Retinal pigment epithelial cell (primary cell): ENCODE measurements at places on chromosomes 2 and 18.
A peak's percentile ranks its signal among the peaks of the same experiment; 100 is the strongest.

DNA sequence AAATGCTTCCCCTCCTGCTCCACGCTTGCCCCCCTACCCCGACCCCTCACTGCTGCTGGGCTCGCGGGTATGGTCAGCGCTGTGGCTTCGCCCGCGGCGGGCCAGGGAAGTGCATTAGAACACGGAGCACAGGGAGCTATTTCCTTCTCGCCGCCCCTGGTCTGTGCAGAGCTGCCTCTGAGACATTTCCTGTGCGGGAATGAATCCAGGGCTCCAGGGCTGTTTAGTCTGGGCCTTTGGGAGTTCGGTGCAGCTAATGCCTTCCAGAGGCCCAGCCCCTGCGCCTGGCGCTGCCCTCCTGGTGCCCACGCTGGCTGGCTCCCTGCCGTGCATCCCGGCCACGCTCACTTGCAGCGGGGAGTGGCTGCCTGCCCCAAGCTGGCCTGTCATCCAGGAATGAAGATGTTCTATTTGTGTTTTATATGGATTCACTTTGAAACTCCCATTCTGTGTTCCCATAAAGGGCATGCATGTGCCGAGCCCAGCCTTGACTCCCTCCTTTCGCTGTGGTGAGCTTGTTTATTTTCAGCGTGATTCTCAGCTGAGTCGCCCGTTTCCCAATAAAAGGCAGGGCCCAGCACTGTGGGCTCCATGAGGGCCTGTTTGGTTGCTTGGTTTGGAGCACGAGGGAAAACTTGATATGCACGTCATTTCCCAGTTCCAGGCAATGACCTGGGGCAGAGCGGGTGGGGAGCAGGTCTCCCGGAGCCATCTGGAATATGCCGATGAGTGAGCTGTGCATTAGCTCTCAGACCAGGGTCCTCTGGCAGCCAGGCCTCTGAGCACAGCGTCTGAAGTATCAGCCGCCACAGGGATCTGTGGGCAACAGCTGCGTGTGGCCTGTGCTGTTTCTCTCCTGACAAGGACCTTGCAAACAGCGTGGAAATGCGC, 42.7 kb downstream of the SH3RF3 start:
- no peak for DNase-seq

GRCh38 chr2:200363279-200363678, 56.8 kb downstream of the SPATS2L start:
- no peak for DNase-seq

GRCh38 chr2:98541906-98542305, 66.4 kb downstream of the COA5 start:
- DNase-seq: no peak

GRCh38 chr2:214389334-214389733, 21.5 kb upstream of the VWC2L start:
- DNase-seq: no peak

DNA sequence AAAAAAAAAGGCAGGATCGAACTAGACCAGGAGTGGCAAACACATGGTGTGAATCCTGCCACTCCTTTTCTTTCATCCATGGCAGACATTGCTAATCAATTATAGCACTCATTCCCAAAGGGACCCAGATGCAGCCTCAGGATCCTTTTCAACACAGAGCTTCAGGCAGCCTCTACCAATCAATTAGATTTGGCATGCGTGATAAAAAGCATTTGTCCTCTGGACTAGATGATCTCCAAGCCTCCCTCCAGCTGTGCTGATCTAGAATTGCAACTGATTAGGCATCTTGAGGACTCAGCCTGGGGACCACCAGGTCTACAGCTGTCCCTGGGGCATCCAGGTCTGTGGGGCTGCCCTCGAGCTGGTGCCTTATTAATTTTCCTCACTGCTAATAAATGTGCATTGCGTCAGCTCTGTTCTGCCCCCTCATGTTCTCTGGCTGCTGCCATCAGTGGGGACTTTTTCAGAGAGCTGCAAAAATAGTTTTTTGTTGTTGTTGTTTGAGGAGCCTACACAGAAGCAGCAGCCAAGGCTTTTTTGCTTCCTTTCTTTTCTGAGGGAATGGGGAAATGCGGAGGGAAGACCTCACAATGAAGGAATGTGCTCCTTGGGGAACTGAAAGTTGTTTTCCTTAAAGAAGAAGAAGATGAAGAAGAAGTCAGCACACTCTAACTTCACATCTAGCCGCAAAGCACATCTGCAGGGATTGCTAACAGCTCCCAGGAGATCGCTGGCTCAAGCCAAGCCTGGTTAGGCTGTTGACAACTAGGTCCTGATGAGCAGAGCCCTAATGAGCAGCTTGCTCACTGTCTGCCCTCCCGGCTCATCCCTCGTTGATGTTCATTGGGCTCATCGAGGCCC, 8.8 kb upstream of the ATOH8 start:
- DNase-seq: no peak

- no peak for DNase-seq
These were observed 2.9 kb upstream of the KCNG2 start for GRCh38 chr18:79794846-79795245.

DNA sequence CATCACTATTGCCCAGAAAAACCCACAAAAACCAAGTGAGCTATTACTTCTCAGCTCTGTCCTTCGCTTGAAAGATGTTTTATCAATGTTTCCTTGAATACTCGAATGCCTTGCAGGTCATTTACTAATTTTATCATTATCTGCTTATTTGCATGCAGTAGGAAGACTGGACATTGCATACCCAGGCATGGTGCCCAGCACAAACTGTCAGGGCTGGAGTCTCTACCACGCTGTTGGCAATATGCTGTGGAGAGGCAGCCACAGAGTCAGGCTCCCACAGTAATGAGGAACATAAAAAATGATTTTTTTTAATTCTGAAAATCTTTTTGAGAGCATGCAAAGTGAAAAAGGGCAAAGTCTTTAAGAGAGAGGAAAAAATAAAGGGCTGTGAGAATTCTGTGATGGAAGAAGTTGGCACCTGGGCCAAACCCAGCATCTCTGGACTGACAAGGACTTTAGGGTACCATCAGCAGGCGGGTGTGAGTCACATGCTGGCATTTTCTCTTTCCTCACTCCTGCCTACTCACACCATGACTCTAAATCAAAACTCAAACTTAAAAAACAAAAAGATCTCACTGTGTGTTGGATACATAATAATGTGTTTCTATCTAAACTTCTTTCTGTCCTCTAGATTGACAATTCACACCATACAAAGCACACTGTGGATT, 709.8 kb upstream of the FANCL start:
- DNase-seq: no peak

GRCh38 chr18:36394486-36394885, 97.0 kb downstream of the FHOD3 start:
- no peak for DNase-seq

- DNase-seq: no peak
These were observed 8.5 kb downstream of the ONECUT2 start for GRCh38 chr18:57443702-57444101.

- no peak for DNase-seq
These were observed 439 bp upstream of the PLEKHH2 start for GRCh38 chr2:43636621-43637020.

- DNase-seq: no peak
These were observed 173.7 kb downstream of the ASXL3 start for GRCh38 chr18:33751613-33752221.

DNA sequence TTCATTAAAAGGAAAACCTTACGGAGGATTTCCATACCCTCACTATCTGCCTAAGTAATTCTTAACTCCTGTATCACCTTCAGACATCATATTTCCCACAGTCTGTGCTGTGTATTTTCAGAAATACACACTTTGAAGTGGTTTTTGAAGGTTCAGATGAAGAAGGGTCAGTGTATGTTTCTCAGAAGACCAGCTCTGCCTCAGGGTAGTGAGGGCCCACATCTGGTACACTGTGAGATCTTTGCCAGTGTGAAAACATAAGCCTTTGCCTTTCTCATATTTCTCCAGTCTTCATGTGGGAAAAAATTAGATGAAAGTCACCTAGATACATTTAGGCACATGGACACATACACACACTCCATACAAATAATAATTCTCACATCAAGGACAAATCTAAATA, 408.4 kb downstream of the RIT2 start:
- DNase-seq: no peak

DNA sequence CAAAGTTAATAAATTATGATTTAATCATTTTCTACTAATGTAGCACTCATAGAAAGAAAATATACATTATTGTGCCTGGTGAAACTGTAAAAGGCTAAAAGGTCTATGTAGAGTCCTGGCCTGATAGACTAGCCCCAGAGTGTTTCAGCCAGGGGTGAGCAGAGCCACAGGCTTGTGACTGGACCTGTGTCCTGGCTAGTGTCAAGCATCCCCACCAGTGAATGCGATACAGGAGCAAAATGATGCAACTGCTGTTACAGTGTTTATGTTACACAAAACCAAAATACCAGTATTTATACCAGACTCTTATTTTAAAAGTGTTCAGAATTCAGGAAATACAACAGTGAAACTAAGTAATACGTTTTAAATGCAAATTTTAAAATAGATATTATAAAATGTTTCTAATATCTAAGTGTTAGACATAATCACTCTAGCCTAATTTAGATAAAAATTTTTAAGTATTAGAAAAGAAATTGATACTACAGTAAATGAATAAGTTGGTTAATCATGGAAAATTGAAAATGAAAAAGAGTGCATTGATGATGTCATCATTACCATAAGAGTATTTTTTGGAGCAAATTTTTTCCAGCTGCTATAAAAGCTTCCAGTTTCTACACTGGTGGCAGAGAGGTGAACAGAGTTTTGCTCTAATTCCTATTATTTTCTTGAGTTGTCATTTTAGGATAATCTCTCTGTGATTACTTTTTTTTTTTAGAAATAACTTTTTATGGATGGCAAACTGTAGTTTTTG, 6.2 kb upstream of the TSPYL6 start:
- no peak for DNase-seq

DNA sequence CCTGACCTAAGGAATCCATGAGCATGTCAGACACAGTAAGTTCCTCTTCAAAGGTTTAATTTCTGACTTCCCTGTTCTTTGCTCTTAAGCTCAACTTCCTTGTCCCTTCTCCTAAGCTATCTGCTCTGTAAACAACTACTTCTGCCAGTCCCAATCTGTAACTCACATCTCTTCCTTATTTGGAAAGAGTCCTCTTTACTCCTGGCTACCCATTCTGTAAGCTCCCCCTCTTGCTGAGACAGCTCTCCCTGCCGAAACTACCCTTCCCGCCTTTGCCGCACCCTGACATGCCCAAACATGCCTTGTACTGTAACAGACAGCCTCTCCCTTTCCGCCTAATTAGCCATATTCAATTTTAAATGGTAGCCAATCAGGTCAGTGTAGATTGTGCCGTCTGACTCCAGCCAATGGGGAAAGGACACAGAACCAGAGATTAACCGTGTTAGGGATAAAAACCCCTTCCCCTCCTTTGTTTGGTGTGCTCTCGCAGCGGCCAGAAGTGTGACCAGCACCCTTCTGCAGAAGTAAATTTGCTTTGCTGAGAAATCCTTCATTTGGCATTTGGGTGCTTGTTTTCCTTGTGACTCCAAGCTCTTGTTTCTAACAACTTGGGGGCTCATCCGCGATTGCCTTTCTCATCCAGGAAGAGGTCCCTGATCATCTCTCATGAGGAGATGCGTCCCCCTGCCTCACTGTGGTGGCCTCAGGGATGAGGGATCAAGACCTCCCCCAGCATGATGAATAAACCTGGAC, 49.0 kb downstream of the PIAS2 start:
- DNase-seq: no peak

- no peak for DNase-seq
These were observed 28.1 kb downstream of the MAP4K4 start for GRCh38 chr2:101725515-101726192.

- DNase-seq: no peak
These were observed 1135.1 kb upstream of the CRIM1 start for GRCh38 chr2:35220461-35220860.

GRCh38 chr2:7969756-7970515, 711.9 kb upstream of the ID2 start:
- DNase-seq: no peak

DNA sequence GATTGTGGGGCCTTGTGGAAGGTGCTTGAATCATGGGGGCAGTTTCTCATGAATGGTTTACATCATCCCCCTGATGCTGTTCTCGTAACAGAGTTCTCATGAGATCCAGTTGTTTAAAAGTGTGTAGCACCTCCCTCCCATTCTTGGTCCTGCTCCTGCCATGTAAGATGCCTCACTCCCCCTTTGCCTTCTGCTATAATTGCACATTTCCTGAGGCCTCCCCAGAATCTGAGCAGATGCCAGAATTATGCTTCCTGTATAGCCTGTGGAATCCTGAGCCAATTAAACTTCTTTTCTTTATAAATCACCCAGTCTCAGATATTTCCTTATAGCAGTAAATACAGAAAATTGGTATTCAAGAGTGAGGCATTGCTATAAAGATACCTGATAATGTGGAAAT, 15.6 kb upstream of the WDR75 start:
- DNase-seq: no peak

DNA sequence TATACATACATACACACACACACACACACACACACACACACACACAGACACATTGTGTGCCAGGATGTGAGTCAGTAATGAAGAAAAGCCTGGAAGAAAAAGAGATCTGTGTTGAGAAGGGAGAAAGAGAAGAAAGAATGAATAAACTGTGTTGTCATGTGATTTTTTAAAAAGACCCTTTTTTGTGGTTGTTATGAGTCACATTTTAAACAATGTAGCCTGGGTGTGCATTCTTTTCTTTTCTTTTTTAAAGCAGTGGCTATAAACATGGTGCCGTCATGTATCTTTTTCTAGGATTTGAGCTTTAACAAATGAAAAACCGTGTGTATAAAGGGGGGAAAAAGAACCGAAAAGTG, 87.2 kb downstream of the NRP2 start:
- DNase-seq: peak; percentile 44

GRCh38 chr18:78779996-78780718, 199.5 kb upstream of the SALL3 start:
- no peak for DNase-seq
